ENCODE measurements at places on chromosomes 11 and 22. TPM values are rescaled to one million over a fixed set of nuclear protein-coding genes. Genes with fewer than 3 reads are reported as not detected.

The SYT9 gene
- 5.4 TPM for total RNA-seq

The IFITM10 gene
- total RNA-seq: 8.5 TPM

The H19 gene
- total RNA-seq: 238 TPM

The LUZP2 gene
- total RNA-seq: not detected

The VWCE gene
- total RNA-seq: 3.3 TPM

The TRIM64C gene
- not detected for total RNA-seq

The CATSPER1 gene
- total RNA-seq: not detected

The MGAT3 gene
- total RNA-seq: 7.6 TPM

The TRIM51 gene
- not detected for total RNA-seq

The CRYAB gene
- total RNA-seq: 2.6 TPM

The LMNTD2 gene
- 2.9 TPM for total RNA-seq

The MLC1 gene
- total RNA-seq: 9.4 TPM

The WNT7B gene
- 0.28 TPM for total RNA-seq

The PRRG4 gene
- 12.0 TPM for total RNA-seq

The OR4A16 gene
- not detected for total RNA-seq

The SPTBN2 gene
- 9.6 TPM for total RNA-seq

The CNGA4 gene
- not detected for total RNA-seq

The ANO5 gene
- 4.5 TPM for total RNA-seq

The RTN3 gene
- 31.0 TPM for total RNA-seq

The DNHD1 gene
- total RNA-seq: 3.8 TPM

The OR51I1 gene
- 0.33 TPM for total RNA-seq

The UCP2 gene
- total RNA-seq: 11.0 TPM

The GRIA4 gene
- total RNA-seq: not detected

The INS gene
- not detected for total RNA-seq

The FBXO7 gene
- 179 TPM for total RNA-seq

The E2F8 gene
- total RNA-seq: 9.6 TPM

The MPZL2 gene
- 17.2 TPM for total RNA-seq

The SCUBE2 gene
- total RNA-seq: 1.4 TPM

The OSM gene
- total RNA-seq: 0.25 TPM

The ASRGL1 gene
- 15.2 TPM for total RNA-seq

The SAA2 gene
- total RNA-seq: 6.4 TPM

The HBB gene
- 3,950 TPM for total RNA-seq

The ALKBH8 gene
- total RNA-seq: 3.4 TPM

The HTR3B gene
- not detected for total RNA-seq

The OR9G1 gene
- total RNA-seq: not detected

The CCDC83 gene
- not detected for total RNA-seq

The MPST gene
- 149 TPM for total RNA-seq

The HBE1 gene
- not detected for total RNA-seq

The OR51E2 gene
- total RNA-seq: not detected

Measured in liver (tissue), 10 donors.